ENCODE measurements at places on chromosomes 11 and 22. TPM values are rescaled to one million over a fixed set of nuclear protein-coding genes. Genes with fewer than 3 reads are reported as not detected.

Gene KCTD17
- 9.0 TPM for total RNA-seq

Gene PRR5
- total RNA-seq: 20.9 TPM

Gene OPCML
- total RNA-seq: not detected

- DNase-seq: no peak
Observed at GRCh38 chr11:45025716-45026492, 75.2 kb upstream of the TP53I11 start.

- DNase-seq: no peak
Observed at GRCh38 chr11:65209711-65210360, 28.1 kb downstream of the CAPN1 start.

DNA sequence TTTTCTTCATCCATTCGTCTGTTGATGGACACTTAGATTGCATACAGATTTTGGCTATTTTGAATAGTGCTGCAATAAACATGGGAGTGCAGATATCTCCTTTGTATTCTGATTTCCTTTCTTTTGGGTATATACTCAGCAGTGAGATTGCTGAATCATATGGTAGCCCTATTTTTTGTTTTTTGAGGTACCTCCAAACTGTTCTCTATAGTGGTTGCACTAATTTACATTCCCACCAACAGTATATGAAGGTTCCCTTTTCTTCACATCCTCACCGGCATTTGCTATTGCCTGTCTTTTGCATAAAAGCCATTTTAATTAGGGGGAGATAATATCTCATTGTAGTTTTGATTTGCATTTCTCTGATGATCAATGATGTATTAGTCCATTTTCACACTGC, 96.1 kb downstream of the PRR5L start:
- no peak for DNase-seq

DNA sequence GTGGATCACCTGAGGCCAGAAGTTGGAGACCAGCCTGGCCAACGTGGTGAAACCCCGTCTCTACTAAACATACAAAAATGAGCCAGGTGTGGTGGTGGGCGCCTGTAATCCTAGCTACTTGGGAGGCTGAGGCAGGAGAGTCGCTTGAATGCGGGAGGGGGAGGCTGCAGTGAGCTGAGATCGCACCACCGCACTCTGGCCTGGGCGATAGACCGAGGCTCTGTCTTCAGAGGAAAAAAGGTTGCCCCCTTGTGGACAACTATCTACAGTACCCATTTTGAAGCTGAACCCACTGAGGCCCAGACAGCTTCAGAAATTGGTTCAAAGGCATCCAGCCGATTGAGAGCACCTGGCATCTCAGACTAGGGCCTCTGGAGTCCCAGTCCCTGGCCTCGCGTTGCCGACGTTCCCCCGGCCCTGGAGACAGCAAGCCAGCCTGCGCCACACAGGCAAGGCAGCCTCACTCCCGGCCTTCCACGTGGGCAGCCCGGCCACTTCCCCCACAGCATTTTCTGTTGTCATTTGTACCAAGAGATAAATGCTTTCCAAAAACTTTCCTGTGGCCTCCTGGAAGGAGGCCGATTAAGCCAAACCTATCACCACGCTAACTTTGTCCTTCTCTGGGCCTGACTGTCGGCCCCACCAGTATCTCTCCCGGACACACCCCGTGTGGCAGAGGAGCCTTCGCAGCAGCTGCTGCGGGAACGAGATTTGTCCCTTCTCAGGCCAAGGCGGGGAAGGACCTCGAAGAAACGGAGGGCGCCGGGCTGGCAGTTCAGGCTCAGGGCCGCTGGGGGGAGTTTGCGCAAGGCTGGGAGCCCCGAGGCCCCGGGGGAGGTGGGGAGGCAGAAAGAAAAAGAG, 82.8 kb downstream of the FLI1 start:
- no peak for DNase-seq

GRCh38 chr11:112225753-112226061, 521 bp upstream of the PTS start:
- no peak for DNase-seq

DNA sequence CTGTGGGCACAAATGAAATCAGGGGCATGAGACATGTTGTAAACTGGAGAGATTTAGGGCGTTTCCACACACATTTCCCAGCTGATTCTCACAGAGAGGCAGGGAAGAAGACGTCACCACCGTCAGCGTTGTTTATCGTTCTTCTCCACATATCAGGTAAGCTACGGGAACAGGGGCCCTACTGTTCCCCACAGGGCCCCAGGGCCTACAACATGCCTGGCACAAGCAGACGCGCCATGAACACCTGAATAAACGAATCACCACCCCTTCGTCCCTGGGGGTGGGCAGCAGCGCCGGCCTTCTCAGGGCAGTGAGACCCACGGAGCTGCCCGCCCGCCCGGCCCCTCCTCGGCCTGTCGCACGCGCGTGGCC, 342 bp downstream of the EFCAB6 start:
- no peak for DNase-seq

DNA sequence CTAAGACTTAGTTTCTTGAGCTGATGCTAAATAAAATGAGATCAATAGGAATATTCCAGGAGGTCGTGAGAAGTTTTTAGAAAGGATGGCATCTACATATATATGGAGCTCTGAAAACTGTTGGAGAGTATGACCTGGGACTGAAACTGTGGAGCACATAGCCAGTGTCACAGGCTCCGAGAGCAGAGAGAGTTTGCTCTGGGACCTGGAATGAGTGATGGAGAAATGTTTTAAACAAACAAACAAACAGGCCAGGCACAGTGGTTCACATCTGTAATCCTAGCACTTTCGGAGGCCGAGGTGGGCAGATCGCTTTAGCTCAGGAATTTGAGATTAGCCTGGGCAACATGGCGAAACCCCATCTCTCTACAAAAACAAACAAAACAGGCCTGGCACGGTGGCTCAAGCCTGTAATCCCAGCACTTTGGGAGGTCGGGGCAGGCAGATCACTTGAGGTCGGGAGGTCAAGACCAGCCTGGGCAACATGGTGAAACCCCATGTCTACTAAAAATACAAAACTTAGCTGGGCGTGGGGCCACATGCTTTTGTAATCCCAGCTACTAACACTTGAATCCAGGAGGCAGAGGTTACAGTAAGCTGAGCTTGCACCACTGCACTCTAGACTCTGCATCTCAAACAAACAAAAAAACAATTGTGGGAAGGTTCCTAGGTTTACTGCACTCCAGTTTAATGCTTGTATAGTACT, 67.1 kb downstream of the SLC35F2 start:
- DNase-seq: no peak

GRCh38 chr22:28043266-28043665, 124.2 kb upstream of the PITPNB start:
- no peak for DNase-seq

DNA sequence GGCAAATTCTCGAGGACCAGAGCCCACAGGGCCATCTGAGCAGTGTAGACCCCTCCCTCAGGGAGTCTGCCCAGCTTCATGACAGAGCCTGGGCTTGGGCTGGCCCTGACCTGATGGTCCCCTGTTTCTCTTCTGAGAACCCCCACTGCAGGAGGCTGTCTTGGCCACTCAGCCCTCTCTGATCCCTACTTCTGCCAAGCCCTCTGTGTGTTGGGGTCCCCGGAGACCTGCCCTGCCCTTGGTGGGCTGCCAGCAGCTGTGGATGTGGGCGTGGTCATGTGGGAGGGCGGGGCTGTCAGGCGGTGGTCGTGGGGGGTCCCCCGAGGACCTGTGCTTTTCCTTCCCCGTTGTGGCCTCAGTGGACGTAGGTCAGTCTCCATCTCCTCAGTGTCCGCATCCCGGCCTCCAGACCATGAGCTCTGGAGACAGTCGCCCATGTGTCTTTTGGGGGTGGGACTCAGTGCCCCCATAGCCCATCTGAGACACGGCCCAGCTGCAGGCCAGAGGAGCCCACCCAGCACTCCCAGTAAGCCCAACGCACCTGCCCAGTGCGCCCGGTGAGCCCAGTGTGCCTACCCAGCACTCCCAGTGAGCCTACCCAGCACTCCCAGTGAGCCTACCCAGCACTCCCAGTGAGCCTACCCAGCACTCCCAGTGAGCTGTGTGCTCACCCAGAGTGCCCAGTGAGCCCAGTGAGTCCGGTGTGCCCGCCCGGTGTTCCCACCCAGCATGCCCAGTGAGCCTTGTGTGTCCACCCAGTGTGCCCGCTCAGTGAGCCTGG, 409.2 kb downstream of the TBC1D22A start:
- DNase-seq: peak; percentile 62

DNA sequence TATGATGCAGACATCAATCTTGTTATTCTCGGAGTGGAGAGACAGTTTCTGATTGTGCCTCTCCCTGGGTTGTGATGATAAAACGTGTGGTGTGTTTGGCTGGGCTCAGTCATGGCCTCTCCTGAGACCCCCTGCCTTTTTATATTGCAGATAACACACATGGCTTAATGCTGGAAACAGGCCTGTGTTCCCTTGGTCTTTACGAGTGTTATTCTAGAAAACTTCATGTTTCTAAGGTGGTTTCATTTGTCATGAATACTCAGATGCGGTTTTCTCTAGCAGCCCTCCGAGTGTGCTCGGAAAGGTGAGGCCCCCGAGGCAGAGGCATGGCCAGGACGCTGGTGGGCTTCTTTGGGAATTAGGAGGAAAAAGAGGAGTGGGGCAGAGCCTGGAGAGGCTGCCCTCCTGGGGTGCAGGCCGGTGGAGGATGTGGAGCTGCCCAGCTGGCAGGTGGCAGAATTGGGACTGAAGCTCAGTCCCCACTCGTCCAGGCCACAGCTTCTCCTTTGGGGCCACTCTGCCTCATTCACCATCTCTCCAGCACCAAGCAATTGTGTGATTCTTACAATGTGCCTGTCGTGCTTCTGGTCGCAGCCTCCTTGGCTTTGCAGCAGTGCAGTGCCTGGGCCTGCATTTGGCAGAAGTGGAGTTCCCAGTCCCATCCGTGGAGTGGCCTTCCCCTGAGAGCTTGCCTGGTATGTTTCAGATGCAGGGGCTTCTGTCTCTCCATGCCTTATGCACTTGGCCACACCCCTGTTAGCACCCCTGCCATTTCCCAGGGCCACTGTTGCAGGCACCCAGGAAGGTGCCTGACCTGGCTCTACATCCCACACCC, 309.6 kb downstream of the TBC1D22A start:
- no peak for DNase-seq

GRCh38 chr22:41825376-41825775, 7.5 kb upstream of the SREBF2 start:
- no peak for DNase-seq

DNA sequence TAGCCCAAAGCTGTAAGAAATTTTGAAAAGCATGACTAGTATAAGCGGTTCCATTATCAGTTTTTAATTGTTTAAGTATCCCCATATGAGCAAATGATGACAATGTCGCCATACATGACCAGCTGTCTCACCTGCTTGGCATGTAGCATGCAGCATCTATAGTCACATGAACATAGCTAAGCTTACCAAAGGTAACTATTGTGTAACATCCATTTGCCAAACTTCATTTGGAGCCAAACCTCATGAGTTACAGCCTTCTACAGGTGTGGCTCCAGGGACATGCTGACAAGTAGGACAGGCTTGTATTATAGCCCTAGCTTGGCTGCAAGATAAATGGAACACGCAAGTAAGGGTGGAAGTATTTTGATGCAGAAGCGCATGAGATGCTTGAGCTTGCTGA, 30.4 kb downstream of the OR10A6 start:
- no peak for DNase-seq

- DNase-seq: no peak
Observed at GRCh38 chr11:113334183-113334582, 19.8 kb downstream of the TTC12 start.

DNA sequence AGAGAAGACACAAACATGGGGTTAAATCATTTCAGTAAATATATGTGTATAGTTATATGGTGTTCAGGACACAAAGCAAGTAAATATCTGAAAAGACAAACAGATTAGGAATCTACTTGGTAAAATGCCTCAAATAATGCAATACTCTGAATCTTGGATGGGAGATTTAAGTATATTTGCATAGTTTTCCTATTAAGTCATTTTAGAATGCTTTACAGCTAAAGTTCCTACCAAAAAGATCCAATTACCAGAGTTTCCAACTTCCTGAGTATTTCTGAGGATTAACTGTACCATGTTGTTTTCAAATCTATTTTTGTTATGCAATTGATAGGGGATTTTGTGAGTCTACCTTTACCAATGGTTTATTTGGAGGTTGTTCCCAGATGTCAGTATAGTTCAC, 424.4 kb upstream of the CCDC179 start:
- no peak for DNase-seq

DNA sequence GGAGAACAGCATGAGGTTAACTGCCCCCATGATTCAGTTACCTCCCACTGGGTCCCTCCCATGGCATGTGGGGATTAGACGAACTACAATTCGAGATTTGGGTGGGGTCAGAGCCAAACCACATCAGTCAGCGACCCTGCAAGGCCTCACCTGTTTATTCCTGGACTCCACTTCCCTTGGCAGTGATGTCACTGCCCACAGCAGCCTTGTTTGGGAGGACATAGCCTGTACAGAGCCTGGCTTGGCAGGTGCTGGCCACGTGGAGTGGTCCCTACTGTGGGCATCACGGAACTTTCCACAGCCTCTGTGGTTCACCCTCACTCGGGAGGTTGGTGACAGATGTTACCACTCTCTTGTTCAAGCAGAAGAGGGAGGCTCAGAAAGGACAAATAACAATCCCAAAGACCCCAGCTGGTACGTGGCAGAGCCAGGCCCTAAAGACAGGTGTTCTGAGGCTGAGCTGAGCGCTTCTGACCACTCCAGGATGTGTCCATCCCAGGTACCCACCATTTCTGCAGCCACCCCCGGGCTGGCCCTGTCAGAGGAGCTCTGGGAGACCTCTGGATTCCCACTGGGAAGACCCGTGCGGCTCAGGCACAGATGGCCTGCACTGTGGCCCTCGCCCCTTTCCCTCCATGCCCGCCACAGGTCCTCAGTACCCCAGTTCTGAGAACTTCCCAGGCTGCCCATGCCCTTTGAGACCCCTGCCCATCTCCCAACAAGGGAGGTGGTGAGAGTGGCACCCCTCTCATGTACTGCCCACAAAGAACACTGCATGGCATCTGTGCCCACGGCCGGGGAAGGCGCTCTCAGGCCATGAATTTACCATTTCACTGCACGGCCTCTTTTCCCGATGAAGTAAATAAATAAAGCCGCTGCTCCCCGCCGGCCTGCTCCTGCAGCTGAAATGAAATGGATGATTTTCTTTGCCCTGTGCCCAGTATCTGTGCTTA, 605.8 kb downstream of the TBC1D22A start:
- peak; percentile 14 for DNase-seq

DNA sequence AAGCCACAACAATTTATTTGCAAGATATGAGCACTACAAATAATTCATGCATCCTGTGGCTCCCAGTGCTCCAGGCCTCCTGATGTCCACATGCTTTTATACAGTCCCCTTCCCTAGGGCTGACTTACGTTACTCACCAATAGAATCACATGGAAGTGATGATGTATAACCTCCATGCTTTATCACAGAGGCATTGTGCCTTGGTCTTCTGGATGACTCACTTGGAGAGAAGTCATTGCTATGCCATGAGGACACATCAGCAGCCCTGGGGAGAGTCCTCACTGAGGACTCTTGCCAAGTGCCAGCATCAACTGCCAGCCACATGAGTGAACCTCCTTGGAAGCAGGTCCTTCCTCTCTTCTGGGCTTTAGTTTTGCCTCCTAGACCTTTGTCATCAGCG, 22.0 kb upstream of the IGSF9B start:
- DNase-seq: no peak

Data from upper lobe of left lung (tissue), 6 donors.